Pancreas (tissue), 10 donors: ENCODE measurements at places on chromosomes 1 and 21. TPM values are rescaled to one million over a fixed set of nuclear protein-coding genes. Genes with fewer than 3 reads are reported as not detected.

The ANGPTL3 gene
- total RNA-seq, result 0.49 TPM

DNA sequence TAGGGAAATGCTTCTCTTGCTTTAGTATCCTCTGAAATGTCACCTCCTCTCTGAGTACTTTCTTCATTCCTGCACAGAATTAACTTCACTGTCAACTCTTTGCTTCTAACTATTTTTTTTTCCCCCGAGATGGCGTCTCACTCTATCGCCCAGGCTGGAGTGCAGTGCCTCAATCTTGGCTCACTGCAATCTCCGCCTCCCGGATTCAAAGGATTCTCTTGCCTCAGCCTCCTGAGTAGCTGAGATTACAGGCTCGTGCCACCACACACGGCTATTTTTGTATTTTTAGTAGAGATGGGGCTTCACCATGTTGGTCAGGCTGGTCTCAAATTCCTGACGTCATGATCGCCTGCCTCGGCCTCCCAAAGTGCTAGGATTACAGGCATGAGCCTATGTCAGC is 1.4 kb upstream of the PLPP3 start:
- no peak overlapping the region for H3K4me3 ChIP-seq
- H3K27ac ChIP-seq, result no peak overlapping the region
- DNase-seq, result no peak
- no peaks in the 10 kb centered on the region for H3K27me3 ChIP-seq
- peaks cover 6% of the 10 kb centered on the region for H3K4me1 ChIP-seq

DNA sequence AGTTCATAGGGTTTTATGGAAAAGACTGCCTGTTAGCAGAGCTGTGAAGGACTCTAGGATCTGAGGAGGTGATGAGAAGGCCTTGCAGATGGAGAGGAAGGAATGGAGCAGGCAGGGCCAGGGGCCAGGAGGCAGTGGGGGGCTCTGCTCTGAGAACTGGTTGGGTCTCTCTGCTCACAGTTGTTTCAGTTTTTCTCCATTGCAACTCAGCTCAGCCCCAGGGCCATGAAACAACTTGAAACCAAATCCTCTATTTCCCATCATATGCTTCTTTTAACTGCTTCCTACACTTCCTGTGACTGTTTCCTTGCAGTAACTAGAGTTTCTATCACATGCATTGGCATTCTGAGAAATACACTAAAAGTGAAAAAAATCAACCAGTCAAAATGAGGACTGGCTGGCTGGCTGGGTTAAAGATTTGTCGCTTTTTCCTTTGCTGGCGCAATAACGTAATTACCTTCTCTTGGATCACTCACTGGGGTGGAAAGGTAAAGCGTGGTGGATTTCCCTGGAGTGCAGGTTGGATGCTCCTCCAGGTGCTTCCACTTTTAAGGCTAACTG is 172.0 kb downstream of the CDC7 start:
- no peaks in the 10 kb centered on the region for H3K27me3 ChIP-seq
- no peaks in the 10 kb centered on the region for H3K4me1 ChIP-seq
- no peaks in the 10 kb centered on the region for H3K36me3 ChIP-seq
- no peak overlapping the region for H3K27ac ChIP-seq
- no peak for DNase-seq

DNA sequence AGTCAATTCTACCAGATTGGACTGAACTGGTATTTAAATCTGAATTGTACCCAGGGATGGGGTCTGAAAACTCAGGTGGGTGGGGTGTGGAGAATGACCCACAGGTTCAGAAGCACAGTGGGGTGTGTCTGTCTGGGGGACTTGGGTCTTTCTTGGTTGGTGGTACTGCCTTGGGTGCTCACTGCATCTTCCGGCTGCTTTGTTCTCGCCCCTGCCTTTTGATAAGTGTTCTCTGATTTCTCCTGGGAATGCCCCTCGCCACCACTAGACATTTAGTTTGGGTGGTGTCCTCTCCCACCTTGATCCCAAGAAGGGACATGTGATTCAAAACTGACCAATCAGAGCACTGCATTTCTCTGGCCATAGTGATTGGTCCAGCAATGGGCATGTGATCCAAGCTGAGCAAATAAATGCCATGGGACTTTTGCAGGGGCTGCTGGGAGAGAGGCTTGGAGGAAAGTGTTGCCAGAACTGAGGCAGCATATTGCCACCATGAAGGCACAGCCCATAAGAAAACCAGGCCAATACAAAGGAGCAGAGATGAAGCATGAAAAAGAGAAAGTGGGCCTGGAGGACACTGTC is 270.5 kb downstream of the NPHP4 start:
- H3K4me3 ChIP-seq, result no peak overlapping the region
- no peaks in the 10 kb centered on the region for H3K4me1 ChIP-seq
- H3K27me3 ChIP-seq, result no peaks in the 10 kb centered on the region

DNA sequence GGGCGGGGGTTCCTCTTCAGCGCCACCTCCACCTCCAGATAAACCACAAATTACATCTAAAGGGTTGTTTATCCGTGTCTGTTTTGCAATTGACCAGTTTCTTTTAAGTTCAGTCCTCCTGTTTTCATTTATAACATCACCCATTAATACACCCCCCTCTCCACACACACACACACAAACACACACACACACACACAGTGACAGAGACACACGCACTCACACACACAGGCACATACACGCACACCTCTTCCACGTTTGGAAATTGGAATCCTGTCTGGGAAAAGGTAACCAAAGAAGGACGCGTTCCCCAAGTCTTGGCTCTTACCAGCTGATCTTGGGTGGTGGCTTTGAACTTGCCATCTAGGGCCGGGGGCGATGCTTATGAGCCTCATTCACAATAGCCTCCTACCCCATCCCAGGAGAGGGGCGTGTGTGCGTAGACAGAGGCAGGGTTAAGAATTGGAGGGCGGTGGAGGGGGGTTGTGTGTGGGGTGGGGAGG is 442 bp upstream of the CSMD2 start:
- DNase-seq, result no peak
- H3K27me3 ChIP-seq, result no peaks in the 10 kb centered on the region
- no peaks in the 10 kb centered on the region for H3K4me1 ChIP-seq
- H3K4me3 ChIP-seq, result no peak overlapping the region
- H3K27ac ChIP-seq, result no peak overlapping the region

DNA sequence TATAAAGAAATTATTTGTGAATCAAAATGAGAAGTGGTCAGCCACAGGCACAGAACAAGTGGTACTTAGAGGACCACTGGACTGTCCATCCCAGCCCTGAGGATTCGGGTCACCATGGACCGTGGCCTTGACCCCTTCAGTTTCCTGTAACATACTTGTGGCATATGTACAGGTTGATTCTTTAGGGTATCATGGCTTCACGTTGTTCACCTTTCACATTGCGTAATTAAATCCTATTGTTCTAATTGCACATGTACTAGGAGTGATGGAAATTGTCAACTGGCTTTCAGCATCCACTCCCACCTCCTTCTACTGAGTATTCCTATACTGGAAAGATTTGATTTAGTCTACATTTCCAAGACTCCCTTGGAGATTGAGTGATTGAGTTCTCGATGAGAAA is 148.3 kb upstream of the GJB5 start:
- H3K4me3 ChIP-seq, result no peak overlapping the region
- no peak for DNase-seq
- no peaks in the 10 kb centered on the region for H3K27me3 ChIP-seq
- H3K4me1 ChIP-seq, result no peaks in the 10 kb centered on the region
- no peak overlapping the region for H3K27ac ChIP-seq

DNA sequence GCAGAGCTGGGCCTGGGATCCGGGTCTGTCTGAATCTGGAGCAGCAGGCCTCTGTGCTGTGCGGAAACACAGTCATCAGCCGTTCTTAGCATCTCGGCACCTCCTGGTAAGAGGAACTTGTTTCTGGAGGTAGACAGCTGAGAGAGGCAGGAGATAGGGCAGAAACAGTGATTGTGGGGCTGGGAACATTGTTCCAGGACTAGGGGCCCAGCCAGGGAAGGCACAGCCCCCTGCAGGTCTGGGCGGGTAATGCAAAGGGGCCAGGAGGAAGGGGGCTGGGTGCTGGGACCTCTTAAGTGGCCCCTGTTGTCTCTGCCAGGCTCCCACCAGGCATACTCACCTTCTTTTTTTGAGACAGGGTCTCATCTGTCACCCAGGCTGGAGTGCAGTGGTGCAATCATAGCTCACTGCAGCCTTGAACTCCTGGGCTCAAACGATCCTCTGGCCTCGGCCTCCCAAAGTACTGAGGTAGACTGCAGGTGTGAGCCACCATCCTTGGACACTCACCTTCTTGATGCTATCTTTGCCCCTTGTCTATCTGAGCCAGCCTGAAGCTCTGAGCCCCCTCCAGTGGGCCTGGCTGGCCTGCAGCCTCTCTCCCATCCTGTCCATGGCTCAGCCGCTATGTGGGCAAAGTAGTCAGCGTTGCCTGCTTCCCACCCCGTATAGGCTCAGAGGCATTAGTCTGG is 134.3 kb upstream of the ZBTB40 start:
- no peaks in the 10 kb centered on the region for H3K4me1 ChIP-seq
- H3K36me3 ChIP-seq, result no peaks in the 10 kb centered on the region
- no peak overlapping the region for H3K4me3 ChIP-seq
- H3K27me3 ChIP-seq, result no peaks in the 10 kb centered on the region

The HPDL gene
- 0.18 TPM for total RNA-seq

DNA sequence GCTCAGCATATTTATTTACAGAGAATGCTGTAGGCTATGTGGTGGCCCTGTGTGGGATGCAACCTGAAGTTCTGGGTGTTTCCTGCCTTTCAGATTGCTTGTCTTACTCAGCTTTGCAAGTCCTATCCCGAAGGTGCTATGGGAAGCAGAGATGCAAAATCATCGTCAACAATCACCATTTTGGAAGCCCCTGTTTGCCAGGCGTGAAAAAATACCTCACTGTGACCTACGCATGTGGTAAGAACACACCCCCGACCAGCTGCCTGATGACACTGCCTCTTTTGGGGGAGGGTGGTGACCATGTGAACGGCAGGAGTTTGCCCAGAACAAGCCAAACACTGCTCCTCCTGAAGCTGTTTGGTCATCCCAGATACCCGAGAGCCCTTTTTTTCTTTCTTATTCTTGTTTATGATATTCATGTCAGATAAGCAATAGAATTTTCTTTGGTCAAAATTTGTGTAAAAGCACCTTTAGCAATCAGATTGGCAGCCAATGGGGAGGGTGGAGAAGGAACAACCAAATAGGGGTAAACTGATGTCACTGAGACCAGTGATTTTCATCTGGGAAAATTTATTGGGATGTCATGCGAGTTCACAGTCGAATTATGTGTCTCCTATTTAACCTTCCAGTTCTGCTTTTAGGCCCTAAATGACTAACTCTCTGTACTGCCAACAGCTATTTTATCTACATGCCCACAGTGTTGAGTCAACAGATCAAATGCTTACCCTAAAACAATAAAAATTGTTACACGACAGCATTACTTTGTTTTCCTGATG is 82.6 kb downstream of the EVA1C start:
- no peak overlapping the region for H3K4me3 ChIP-seq
- H3K36me3 ChIP-seq, result no peaks in the 10 kb centered on the region
- no peaks in the 10 kb centered on the region for H3K27me3 ChIP-seq

DNA sequence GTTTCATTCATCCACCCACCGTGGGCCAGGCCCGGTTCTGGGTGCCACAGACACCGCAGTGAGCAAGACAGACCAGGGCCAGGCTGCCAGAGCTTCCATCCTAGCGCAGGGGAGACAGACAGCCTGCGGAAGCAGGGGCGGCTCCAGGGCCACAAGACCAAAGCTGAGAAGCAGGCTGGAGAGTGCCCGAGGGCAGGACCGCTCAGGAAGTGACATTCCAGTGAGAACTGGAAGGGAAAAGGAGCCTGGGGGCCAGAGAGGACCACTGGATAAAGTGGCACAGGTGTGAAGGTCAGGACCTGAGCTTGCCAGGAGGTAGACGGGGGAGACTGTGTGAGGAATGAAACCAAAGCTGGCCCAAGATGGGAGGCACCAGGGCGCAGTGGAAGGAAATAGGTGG is 59.5 kb upstream of the EFHD2 start:
- H3K4me1 ChIP-seq, result peaks cover 10% of the 10 kb centered on the region
- H3K4me3 ChIP-seq, result no peak overlapping the region
- DNase-seq, result no peak
- no peaks in the 10 kb centered on the region for H3K27me3 ChIP-seq
- no peak overlapping the region for H3K27ac ChIP-seq
- no peaks in the 10 kb centered on the region for H3K36me3 ChIP-seq
